ENCODE measurements at places on chromosomes 1 and 21. TPM values are rescaled to one million over a fixed set of nuclear protein-coding genes. Genes with fewer than 3 reads are reported as not detected.

GRCh38 chr1:53869454-53870117 lies 20.0 kb downstream of the YIPF1 start:
- DNase-seq = peak; percentile 24

DNA sequence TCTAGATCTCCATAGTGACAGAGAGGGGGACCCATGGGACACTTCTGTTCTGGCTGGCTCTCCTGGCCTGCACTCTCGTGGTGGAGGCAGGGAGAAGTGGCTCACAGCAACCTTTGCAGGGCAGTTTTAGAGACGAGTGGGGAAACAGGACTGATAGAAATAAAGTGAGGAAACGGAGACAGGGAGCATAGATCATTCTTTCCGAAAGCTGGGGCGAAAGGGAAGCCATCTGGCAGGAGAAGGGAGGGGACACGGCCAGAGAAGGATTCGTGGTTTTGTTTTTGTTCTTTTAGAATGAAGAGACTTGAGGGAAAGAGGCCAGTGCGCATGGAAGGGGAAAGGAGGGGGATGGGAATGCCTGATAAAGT lies 3.5 kb downstream of the TIE1 start:
- peak; percentile 73 for DNase-seq

A3GALT2 gene
- polyA plus RNA-seq = not detected

DNA sequence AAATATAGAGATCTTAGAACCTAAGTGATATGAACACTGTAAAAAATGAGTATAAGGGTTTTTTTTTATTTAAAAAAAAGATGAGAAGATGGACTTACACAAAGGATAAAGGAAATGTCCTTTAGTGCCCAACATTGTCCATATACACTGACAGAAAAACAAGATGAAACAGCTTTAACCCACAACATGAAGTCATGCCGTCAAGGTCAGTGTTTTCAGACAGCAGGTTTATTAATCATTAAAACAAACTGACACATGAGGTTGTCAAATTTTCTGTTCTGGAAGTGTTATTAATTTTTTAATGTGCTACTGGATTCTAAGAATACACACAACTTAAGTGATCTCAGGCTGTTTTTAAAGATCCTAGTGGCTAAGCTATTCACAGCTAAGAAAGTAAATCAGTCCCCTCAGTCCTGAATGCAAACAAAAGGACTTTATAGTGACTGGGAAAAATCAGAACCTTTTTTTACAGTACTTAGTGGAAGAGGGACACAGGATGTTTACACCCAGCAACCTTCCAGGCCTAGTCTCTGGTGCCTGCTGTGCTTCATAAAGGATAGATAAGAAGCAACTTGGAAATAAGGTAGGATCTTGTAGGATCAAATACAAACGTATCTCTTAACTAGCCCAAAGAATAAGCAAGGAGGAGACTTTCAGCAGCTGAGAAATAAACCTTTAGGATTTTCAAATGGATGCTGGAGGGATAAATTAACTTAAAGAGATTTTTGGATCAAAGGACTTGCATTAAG lies 21.9 kb upstream of the PKN2 start:
- DNase-seq = no peak

OR2L5 gene
- polyA plus RNA-seq = not detected

DNA sequence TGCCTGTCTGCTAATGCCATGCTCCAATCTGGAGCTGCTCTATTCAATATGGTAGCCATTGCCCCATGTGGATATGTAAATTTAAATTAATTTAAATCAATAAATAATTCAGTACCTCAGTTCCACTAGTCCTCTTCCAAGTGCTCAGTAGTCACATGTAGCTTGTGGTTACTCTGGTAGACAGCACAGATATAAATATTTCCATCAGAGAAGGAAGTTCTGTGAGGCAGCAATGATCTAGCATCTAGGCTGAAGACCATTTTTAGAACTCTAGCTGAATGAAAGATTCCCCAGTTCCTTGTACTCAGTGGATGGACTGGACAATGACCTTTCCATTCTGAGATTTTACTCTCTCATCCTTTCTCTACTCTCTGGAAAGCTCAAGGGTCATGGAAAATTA lies 25.8 kb upstream of the CAPZB start:
- DNase-seq = peak; percentile 50
